ENCODE measurements at places on chromosomes 16 and 17.

DNA sequence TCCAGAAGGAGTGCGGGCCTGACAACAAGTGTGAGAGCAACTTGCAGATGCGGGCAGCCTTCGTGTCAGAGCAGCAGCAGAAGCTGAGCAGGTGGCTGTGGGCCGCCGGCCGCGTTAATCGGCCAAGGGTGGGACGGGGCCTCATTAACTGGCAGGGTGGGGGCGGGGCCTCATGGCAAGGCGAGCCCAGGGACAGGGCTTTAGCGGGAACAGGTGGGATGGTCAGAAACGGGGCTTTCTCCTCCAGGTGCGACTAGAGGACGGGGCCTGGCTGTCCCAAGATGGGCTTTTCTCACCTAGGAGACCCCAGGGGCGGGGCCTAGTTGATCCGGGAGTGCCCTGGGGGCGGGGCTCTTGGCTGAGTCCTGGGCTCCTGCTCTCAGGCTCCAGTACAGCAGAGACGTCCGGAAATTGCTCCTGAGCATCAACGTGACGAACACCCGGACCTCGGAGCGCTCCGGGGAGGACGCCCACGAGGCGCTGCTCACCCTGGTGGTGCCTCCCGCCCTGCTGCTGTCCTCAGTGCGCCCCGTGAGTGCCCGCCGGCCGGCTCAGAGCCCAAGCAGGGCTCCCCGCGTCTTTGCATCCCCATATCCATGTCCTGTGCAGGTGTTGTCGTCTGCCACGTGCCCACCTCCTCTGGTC is 18.4 kb upstream of the PDK2 start:
- DNase-seq, result no peak

DNA sequence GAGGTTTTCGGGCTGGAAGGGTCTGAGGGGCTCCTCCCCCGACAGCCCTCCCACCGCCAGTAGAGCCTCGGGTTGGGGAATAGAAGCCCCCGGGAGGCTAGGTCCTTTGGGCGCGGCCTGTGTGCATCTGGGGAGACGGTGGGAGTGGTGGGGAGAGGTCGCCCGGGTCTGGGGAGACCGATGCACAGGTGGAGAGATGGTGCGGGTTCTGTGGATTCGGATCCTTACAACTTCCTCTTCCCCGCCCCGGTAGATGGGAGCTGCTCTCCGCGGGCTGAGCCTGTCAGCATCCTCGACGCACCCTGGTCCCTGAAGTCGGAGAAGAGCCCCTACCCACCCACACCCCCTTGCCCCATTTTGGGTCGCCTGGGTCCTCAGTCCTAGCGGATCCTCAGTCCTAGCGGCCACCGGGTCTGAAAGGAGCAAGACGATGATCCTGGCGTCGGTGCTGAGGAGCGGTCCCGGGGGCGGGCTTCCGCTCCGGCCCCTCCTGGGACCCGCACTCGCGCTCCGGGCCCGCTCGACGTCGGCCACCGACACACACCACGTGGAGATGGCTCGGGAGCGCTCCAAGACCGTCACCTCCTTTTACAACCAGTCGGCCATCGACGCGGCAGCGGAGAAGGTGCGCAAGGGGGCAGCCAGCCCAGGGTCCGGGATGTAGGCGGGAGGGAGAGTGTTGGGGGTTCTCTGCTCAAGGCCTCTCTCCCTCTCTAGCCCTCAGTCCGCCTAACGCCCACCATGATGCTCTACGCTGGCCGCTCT is 790 bp downstream of the BCKDK start:
- DNase-seq, result no peak

GRCh38 chr17:30926516-30926915 is 4.8 kb downstream of the ADAP2 start:
- DNase-seq, result no peak

GRCh38 chr16:53996961-53997360 is 289.6 kb downstream of the IRX3 start:
- no peak for DNase-seq

GRCh38 chr17:78563189-78564145 is 13.7 kb downstream of the DNAH17 start:
- DNase-seq, result no peak

All from activated CD8-positive, alpha-beta T cell treated with anti-CD3 and anti-CD28 coated beads, Interleukin-2, amount 10 ng/mL, durations not matched to agents 7 days and 5 days (primary cell).